ENCODE measurements at places on chromosomes 1 and 21.

DNA sequence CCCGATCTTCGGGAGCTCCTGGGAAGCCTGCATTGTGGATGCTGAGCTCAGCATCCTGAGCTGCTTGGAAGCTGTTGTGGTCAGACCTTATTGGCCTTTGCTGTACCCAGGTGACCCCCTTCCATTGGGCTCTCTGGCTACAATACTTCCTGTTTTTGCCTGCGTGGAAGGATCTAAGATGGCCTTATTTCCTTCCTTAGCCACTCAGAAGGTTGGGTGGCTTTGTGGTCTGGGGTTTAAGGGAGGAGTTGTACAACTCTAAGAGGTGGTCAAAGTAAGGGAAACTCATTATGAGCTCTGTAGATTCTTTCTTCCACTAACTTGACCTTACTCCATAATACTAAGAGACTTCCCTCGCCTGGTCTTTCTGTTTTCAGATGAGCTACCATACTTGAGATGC lies 17.7 kb downstream of the PFKFB2 start:
- no peak for DNase-seq

GRCh38 chr21:42980312-42981213 lies 6.2 kb downstream of the PKNOX1 start:
- DNase-seq, result no peak

DNA sequence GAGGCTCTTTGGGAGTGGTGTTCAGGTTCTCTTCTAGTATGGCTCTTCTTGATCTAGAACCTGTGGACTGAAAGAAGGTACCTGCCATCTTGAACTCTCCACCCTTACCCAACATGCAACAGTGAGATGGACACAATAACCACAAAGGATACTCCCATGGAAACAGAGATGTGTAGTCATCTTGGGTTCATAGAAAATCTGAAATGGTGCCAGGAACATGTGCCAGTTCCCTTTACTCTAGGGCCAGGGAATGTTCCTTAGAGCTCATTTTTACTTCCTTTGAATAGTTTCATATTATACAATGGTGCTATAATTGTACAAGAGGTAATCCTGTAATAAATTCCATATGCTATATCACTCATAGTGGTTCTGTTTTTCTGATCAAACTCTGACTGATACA lies 13.2 kb upstream of the SCYL3 start:
- no peak for DNase-seq

- DNase-seq, result no peak
Measured at GRCh38 chr1:198564716-198565115, 24.2 kb upstream of the ATP6V1G3 start.

GRCh38 chr1:9213956-9214355 lies 20.6 kb upstream of the H6PD start:
- DNase-seq, result no peak

GRCh38 chr1:111789666-111790316 lies 34.1 kb downstream of the DDX20 start:
- DNase-seq, result no peak

DNA sequence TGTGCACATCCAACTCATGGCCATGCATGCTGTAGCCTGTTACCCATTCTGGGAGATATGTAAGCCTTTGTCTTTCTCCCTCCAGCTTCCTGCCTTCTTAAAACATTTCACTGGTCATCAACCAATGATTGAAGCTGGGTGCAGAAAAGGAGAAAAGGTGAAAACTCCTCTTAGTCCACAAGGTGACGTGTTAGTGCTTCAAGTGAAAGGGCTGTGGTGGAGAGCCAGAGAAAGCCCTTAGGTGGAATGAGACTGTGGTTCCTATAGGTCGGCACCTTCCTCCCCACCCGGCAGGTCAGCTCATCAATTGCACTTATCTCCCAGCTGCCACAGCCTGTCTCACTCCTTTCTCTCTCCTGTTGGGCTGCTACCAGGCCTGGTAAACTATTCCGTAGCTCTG lies 30.4 kb downstream of the ERG start:
- no peak for DNase-seq

GRCh38 chr1:195721210-195721971 lies 886.8 kb downstream of the KCNT2 start:
- DNase-seq, result no peak

DNA sequence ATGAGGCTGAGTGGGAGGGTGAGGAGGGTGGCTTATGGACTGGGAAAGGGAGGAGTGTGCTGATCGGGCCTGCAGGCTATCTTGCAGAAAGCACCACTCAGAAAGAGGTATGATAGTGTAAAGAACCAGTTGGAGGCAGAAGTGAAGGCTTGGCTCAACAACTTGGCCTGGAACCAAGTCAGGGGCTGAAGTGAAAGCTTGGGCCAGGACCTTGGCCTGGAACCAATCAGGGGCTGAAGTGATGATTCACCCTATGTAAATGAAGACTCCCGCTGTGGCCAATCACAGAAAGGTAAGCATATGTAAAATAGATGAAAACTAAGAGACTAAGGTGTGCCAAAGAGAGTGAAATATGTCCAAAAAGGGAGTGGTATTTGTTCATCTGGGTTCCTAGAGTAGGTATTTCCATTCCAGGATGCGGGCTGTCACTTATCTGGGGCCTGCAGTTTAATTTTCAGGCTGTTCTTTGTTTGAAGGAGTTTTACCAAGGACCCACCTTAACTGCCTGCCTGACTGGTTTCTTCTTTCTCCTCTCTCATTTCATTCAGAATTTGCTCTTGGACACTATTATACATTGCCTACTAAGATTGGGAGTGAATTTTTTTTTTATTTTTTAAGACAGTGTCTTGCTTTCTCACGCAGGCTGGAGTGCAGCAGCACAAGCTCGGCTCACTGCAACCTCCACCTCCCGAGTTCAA lies 5.1 kb upstream of the RFX5 start:
- DNase-seq, result no peak

DNA sequence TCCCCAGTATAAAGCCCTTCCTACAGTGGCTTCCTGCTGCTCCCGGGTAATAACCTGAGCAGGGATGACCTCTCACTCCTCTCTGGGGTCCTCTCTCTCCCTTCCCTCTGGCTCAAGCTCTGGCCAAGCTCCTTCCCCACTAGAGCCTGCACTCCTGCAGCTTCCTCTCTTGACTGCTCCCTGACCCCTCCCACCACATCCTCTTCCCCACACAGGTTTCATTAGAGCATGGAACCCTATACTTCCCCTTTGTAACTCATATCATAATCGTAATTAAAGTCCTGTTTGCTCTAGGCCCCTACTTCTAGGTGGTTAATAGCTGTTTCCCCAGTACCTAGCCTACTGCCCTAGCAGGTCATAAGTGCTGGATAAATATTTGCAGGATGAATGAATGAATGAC lies 146.2 kb downstream of the C1orf21 start:
- DNase-seq, result no peak

DNA sequence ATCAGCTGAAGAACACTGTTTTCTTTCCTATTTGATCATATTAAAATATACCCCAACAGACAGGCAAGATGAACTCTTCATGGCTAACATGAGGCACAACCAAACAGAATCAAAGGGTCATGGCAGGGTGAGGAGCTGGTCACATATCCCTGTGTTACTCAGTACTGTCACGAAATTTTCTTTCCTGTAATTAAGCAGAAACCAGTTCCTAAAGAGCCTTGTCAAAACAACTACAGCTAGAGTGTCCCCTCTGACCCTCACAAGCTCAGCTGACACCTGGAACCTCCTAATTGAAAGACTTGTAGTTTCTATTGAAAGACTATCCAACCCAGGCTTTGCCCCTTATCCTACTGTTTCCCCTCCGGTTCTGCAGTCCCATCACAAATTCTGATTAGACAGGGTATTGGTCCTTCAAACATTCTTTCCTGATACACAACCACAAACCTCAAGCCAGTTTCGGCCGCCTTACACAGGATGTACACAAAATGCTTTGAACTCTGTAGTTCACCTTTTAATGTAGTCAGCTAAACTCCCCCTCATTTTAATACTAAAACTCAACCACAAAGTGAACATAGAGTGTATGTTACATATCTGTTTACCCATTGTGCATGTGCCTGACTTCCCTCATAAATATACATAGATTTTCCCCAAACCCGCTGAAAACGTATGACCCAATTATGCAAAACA lies 651.9 kb downstream of the MRPL39 start:
- no peak for DNase-seq

- DNase-seq, result no peak
Measured at GRCh38 chr1:224668984-224669383, 52.9 kb downstream of the CNIH3 start.

- DNase-seq, result no peak
Measured at GRCh38 chr1:31362032-31362431, 10.8 kb downstream of the FABP3 start.

Measured in DMS79 (cell line).